NCI-H524 treated with DMSO at 0.1 percent for 48 hours (cell line): ENCODE measurements at places on chromosomes 7 and 10.

GRCh38 chr10:22617516-22617915 is 96.9 kb downstream of the PIP4K2A start:
- DNase-seq = no peak

DNA sequence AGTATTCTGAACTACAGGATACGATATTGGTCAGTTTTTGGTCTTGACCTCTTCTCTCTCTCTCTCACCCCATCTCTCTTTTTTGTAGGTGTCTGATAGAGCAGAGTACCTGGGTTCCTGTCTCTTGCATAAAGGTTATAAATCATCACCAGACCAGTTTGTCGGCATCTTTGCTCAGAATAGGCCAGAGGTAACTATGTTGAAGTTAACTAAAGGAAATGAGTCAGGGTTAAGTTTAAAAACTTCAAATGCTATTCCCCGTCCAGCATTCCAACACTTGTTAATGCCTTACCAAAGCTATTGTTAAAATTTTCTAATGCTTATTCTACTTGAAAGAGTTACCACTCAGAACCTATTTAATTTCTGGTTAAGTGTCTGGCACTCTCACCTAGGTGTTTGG is 30.7 kb downstream of the ACSL5 start:
- DNase-seq = no peak

- DNase-seq = no peak
These were observed 64.1 kb downstream of the CFAP58 start for GRCh38 chr10:104417637-104418292.

DNA sequence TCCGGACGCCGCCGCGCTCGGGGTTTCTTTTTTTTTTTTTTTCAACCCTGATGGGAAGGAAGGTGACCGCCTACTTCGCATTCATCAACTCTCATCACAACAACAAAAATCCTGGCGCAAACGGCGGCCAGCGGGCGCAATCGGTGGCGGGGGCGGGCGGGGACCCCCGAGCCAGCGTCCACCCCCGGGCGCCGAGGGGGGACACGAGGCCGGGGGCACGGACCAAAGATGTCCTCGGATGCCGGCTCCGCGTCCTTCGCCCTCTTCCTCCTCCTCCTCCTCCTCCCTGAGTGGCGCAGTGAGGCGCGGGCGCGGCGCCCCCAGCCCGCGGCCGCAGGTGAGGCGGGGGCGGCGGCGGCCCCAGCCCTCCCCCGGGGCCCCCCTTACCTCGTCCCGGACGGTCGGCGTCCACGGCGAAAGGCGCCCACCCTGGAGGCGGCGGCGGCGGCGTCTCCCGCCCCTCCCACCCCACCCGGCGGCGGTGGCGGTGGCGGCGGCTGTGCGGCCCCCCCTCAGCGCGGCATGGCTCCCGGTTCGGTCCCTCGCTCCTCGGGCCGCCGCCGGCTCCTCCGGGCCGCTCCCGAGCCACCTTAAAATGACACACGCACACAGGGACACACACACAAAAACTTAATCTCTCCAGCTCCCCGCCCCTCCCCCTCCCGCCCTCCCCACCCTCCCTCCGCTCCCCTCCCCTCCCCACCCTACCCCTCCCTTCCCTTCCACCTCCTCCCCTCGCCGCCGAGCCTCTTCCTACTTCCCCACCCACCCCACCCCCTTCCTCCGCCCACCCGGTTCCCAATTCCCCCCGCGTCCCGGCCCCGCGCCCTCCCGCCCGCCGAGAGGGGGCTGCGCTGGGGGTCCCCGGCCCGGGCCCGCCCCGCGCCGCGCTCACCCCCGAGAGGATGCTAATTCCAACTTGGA is at the start of gene CTBP2:
Gene CTBP2 (minus strand): TSS at position 632 of the 924 bp plus-strand sequence.
- DNase-seq = no peak

- DNase-seq = no peak
These were observed 380.5 kb upstream of the AUTS2 start for GRCh38 chr7:69217516-69218350.

DNA sequence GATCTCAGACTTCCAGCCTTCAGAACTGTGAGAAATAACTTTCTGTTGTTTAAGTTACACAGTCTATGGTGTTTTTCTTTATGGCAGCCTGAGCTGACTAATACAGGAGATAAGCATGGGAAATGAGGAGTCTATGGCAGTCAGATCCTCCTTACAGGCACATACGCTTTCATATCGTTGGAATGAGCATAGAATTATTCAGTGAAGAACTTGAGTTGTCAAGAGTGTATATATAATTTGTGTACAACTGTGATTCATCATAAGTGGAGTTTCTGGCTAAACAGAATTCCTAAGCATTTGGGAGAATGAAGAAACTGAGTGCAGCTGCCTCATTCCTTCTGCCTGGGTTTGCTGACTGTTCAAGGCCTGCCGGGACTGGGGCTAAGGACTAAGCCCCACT is 516.7 kb downstream of the ADRA2A start:
- DNase-seq = no peak

- DNase-seq = no peak
These were observed 18.5 kb upstream of the TAS2R40 start for GRCh38 chr7:143203386-143203785.

- no peak for DNase-seq
These were observed 45.7 kb upstream of the CRTAC1 start for GRCh38 chr10:98076086-98076485.

DNA sequence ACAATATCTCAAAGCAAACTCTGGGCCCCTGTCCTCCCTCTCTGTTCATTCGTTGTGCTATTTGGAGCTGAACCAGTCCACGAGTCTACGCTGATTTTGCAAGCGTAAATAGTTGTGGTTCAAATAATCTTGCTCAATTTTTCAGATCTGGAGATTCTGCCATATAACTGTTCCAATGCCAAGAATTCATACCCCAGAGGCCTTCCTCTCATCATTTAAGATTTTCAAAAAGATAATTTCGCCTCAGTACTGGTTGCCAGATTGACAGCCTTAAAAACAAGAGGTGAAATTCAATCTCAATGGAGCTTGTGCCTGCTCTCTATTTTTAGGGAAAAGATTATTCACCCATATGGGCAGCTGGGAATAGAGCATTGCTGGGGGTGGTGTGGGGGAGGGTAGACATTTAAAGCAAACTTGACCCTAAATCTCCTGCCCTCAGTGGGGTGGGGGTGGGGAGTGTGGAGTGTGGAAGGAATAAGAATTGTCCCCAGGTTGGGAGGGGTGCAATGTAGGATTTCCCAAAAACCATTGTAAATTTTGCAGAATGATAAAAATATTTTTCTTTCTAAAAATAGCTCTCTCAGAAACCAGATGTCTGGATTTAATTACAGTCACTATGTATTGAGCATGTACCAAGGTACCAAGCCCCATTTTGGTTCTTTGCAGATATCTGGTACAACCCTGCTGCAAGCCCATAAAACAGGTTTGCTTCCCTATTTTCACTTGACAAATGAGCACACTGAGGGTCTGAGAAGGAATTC is 104.7 kb upstream of the EEPD1 start:
- peak; percentile 77 for DNase-seq

DNA sequence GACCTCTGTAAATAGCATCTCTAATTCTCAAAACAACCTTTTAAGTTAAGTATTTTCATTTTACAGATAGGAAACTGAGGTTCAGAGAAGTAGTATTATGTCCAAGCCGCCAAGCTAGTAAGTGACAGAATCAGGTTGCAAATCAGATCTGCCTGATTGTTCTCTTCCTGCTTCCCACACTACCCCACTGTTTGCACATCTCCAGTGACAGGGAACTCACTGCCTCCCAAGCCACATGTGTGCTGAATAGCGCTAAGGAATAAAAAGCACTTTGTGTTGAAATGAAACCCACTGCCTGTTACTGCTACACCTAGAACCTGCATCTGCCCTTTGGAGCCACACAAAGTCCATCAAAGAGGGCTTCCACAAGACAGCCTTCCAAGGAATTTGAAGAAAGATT is 45.1 kb upstream of the WDR11 start:
- DNase-seq = no peak

- no peak for DNase-seq
These were observed 642.2 kb downstream of the SH2D4B start for GRCh38 chr10:81179805-81180452.

DNA sequence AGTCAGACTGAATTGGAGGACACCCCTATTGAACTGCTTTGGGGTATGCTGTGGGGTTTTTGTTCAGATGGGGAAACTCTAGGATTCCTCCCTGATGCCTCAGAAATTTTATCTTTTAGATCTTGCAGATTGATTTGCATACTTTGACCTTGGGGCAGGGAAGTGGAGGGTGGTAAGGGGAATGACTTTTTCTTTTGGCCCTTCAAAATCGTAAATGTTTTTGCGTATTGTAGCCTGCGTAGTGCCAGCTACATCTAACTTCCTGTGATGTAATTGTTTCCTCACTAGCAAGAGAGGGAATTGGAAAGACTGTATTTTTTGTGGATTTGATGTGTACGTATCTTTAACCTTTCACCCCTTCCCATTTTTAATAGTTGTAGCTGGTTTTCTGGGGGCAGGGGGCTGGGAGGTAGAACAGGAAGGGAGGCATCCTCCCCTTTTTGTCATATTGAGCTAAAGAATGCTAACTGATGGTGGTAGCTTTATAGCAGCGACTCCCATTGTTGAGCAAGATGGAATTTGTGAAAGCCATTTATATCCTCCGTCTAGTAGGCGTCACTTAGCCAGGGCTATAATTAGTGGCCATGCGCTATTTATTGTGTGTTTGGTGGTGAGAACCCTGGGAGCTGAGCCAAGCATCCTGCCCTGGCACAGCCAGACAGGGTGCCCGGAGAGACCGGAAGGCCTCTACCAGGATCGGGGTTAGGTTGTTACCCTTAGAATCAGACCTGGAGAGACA is 11.3 kb downstream of the DUSP5 start:
- no peak for DNase-seq

DNA sequence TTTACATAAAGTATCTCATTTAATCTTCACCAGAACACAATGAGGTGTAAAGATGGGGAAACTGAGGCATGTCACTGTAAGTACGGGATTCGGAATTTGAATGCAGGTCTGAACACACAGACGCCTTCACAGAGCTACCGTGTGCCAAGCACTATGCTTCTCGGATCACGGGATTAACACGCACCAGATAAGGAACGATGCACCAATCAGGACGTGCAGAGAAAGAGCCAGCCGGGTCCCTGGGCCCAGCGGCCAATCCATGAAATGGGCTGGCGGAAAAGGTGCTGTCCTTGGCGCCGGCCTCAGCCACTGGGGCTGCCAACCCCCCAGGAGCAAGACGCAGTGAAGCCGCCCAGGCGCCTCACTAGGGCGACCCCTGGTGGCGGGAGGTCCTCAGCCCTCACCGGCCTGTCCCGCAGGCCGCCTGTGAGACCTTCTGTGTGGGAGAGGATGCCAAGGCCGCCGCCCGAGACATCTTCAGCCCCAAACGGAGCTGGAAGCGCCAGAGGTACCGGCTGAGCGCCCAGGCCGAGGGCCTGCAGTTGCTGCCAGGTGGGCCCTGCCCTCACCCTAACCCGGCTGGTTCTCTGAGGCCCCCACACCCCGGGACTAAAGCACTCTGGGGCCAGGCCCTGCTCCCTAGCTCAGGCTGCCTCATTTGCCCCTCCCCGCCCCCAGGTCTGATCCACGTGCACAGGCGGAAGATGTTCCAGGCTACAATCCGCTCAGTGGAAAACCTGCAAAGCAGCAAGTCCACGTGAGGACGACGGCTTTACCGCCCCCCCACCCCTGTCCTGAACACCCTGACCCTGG is 15.6 kb downstream of the ATG9B start:
- DNase-seq = no peak

GRCh38 chr7:81583090-81583489 is 186.8 kb downstream of the HGF start:
- no peak for DNase-seq

- DNase-seq = no peak
These were observed 146.0 kb upstream of the AGR3 start for GRCh38 chr7:17027789-17028152.

GRCh38 chr7:158484801-158485531 is 102.7 kb downstream of the PTPRN2 start:
- no peak for DNase-seq

- DNase-seq = no peak
These were observed 185.0 kb upstream of the TMEM196 start for GRCh38 chr7:19958309-19958896.
